ENCODE measurements at places on chromosomes 3 and 15.

GRCh38 chr3:31671976-31672375 lies 139.3 kb downstream of the STT3B start:
- no peak for DNase-seq

GRCh38 chr3:15390460-15390859 lies 36.9 kb downstream of the METTL6 start:
- no peak for DNase-seq

- no peak for DNase-seq
Observed at GRCh38 chr3:178671377-178671776, 135.1 kb downstream of the KCNMB2 start.

DNA sequence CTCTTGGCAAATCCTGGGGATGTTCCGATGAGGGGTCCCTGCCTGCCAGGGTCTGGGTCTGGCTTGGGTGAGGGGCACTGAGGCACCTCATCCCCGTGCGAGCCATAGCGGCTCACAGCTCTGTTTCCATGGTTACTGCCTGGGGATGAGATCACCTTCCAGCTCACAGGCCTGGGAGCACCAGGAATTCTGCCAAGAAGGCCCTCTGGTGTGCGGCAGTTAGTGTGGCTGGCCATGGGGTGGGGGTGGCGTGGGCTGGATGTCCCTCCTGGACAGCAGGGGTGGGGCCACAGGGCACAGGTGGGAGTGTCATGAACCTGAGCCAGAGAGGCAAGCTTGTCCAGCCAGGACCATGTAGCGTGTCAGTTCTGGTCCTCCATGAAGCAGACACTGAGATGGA lies 22.1 kb upstream of the PRR23E start:
- DNase-seq = no peak

DNA sequence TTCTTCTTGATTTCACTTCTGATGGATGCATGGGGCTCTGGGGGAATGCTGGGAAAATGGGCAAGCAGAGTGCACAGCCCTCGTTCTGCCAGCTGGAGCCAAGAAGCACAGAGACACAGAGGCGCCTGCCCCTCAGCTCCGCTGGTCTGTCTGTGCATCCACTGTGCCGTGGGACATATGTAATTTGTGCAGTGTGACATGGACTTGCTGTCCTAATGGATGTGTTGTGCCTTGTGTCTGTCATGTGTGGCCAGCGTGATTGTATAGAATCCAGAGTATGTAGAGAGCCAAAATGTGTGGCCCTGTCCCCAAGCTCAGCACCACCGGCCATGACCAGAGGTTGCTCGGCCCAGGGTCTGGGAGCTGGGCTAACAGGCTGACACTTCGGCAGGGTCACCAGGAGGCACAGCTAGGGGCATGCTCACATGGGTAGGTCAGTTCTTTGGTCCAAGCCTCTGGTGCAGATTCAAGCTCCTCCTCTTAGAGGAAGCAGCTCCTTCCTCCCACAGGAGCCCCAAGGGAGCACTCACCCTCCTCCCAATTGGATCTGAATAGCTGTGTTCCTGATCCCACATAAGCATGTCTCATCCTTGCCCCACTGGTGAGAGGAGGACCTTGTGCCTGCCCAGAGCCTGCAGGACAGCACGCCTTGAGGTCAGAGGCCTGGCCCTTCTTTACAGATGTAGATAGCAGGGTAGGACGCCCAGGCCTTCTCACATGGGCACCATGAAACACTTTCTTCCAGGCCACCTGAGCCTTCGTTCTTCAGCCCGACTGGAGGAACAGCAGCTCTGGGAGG lies 100.8 kb upstream of the ABHD17C start:
- no peak for DNase-seq

DNA sequence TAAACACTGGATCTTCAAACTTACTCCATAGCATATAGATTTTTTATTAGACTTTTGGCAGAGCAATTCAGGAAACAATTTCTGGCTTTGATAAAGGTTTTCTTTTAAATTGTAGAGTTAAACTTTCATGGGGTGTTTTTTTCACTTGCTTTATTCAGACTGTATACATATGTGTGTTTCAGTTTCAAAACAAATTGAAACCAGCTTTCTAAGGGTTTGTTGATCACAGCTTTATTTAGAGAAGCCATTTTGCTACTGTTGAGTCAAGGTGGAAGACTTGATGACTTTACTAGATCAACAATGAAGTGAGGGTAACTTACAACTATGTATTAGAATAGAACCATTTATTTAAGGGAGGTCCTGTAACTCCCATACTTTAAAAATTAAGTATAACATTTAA lies 6.2 kb downstream of the UBE2E1 start:
- no peak for DNase-seq

GRCh38 chr15:61062268-61062861 lies 166.7 kb downstream of the RORA start:
- DNase-seq = no peak

GRCh38 chr3:182999767-183000166 lies 19.4 kb upstream of the DCUN1D1 start:
- DNase-seq = no peak
